HepG2 (cell line): ENCODE measurements at places on chromosomes 11 and 22. TPM values are rescaled to one million over a fixed set of nuclear protein-coding genes. Genes with fewer than 3 reads are reported as not detected.

ISX gene
- total RNA-seq: 1.8 and 3.0 TPM in 2 replicates

GGT5 gene
- 0.35 and 0.69 TPM in 2 replicates for total RNA-seq

MOV10L1 gene
- 0.11 TPM in 1 of 2 replicates, not detected in the other for total RNA-seq

SCUBE2 gene
- not detected in 2 replicates for total RNA-seq

SERHL2 gene
- 1.0 and 1.6 TPM in 2 replicates for total RNA-seq

BLID gene
- not detected in 2 replicates for total RNA-seq

CCDC90B gene
- 46.1 and 56.3 TPM in 2 replicates for total RNA-seq

EEF1G gene
- total RNA-seq: 1,787 and 2,092 TPM in 2 replicates

MCAM gene
- total RNA-seq: 5.9 and 15.2 TPM in 2 replicates

GSTT2B gene
- total RNA-seq: 0.53 and 1.5 TPM in 2 replicates

PGA5 gene
- total RNA-seq: not detected in 2 replicates

OR8H2 gene
- not detected in 2 replicates for total RNA-seq

TP53AIP1 gene
- total RNA-seq: 0.11 TPM in 1 of 2 replicates, not detected in the other

C22orf23 gene
- 0.24 and 0.32 TPM in 2 replicates for total RNA-seq

CDC42EP1 gene
- 25.4 and 29.5 TPM in 2 replicates for total RNA-seq

CARD18 gene
- not detected in 2 replicates for total RNA-seq

LSP1 gene
- 0.29 and 1.00 TPM in 2 replicates for total RNA-seq

SMTNL1 gene
- not detected in 2 replicates for total RNA-seq

CHEK1 gene
- 83.2 and 152 TPM in 2 replicates for total RNA-seq

KRTAP5-8 gene
- total RNA-seq: not detected in 2 replicates

NLRP14 gene
- total RNA-seq: not detected in 2 replicates

GPR83 gene
- total RNA-seq: 0.04 and 0.10 TPM in 2 replicates
